ENCODE measurements at places on chromosomes 4 and X.

DNA sequence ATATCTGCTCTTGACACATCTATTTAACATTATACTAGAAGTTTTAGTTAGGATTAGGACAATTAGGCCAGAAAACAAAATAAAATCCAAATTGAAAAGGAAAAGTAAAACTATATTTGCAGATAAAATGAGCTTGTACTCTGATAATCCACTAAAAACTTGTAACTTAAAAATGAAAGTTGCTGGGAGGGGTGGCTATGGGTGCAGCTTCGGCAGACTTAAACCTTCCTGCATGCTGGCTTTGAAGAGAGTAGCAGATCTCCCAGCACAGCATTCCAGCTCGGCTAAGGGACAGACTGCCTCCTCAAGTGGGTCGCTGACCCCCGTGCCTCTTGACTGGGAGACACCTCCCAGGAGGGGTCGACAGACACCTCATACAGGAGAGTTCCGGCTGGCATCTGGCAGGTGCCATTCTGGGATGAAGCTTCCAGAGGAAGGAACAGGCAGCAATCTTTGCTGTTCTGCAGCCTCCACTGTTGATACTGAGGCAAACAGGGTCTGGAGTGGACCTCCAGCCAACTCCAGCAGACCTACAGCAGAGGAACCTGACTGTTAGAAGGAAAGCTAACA lies 2379.9 kb downstream of the ARAP2 start:
- no peak for DNase-seq

DNA sequence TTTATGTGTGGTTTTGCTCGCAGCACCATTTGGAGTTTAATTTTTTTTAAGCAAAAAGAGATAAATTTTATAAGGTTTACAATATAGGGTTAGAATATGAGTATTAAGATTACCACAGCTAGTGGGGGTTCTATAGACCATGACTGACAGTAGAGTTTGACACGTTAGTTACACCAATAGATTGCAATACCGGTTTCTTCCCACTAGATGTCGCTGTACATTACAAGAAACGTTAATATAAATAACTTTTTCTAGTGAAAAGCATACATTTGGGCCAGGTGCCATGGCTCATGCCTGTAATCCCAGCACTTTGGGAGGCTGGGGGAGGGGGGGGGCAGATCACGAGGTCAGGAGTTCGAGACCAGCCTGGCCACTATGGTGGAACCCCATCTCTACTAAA lies 433.6 kb downstream of the MAGEB5 start:
- no peak for DNase-seq

- DNase-seq: no peak
Observed at GRCh38 chrX:50497114-50497513, 26.5 kb upstream of the DGKK start.

DNA sequence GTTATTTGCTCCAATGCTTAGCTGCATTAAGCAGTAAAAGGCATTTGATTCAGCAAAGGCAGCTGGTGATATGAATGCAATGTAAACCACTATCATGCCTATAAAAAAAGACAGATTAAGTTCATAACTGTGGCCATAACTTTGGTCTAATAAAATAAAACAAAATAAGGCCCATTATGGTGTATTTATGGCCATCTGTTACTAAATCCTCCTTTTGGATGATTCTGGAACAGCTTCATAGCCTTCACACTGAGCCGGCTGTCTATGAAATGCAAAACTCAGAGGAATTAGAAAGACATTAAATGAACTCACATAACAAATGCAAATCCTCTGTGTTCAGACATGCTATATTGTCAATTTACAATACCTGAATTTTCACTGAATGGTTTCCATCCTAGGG lies 223.7 kb upstream of the FAT4 start:
- DNase-seq: no peak

DNA sequence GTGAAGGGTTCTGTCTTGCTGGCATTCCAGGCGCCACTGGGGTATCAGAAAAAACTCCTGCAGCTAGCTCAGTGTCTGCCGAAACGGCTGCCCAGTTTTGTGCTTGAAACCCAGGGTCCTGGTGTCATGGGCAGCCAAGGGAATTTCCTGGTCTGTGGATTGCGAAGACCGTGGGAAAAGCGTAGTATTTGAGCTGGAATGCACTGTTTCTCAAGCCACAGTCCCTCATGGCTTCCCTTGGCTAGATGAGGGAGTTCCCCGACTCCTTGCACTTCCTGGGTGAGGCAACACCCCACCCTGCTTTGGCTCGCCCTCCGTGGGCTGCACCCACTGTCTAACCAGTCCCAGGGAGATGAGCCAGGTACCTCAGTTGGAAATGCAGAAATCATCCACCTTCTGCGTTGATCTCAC lies 40.1 kb downstream of the NOP14 start:
- DNase-seq: peak; percentile 23

GRCh38 chr4:185283723-185284122 lies 74.3 kb downstream of the SNX25 start:
- no peak for DNase-seq

DNA sequence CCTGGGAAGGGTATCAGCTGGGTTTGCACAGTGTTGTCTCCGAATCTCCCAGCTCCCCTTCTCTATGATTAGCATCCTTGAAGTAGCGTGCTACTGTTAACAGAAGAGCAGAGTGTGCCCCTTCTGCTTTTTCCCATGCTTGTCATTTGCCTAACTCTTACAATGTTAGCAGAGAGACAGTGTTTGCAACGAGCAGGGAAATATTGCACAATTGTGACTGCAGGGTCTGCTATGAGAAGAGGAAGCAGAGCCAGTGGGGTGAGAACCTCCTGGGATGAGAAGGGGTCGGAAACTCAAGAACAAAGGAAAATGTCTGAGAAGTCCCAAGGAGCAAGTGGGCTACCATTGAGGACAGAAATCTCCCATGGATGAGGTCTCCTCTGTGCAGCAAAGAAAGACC lies 7.8 kb upstream of the CHRNA9 start:
- DNase-seq: no peak

DNA sequence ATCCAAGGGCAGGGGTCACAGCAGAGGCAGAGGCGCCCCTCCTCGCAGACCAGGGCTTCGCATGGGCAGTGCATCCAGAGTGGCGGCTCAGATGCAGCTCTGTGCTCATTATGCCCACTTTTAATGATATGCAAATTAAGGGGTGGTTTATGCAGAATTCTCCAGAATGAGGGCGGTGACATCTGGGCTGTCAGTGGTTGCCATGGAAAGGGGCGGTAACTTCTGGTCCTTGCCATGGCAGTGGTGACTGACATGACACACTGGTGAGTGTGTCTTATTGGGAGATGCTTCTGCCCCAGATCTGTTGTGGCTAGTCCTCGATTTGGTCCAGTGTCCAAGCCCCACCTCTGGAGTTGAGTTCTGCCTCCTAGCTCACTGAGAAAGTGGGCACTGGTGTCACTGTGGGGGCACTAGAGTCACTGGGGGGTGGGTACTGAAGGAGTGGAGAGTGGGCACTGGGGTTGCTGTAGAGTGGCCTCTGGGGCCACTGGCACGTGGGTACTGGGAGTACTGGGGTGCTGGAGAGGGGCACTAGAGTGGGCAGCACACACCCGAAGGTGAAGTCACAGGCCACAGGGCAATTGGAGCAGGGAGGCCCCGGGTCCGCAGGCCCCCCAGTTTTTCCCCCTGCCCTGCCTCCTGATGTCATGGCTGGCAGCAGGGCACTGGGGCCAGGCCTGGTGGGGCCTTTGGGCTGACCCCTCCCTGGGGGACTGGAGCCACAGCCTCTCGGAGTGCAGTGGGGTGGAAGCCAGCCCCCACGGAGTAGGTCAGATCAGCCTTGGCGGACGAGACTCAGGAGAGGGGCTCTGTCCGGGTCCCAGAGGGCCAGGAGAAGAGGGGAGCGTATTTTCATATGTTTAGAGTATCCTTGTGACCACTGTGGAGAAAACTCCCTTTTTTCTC lies 98.6 kb upstream of the NKX1-1 start:
- DNase-seq: no peak

DNA sequence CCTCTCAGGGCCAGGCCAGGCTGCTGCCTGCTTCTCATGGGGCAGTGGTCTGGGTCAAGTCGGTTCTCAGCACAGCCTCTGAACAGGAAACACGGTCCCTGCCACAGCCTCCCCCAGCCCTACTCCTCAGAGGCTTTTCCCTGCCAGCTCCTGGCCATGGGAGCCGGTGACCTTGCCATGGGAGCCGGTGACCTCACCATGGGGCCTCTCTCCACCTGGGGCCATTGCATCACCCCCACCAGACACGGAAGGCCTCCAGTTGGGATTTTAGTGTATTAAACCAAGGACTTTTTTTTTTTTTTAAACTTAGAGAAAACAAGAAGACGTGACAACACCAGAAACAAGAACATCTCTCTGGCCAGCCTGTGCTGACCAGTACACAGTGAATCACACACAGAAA lies 25.6 kb downstream of the ETDB start:
- no peak for DNase-seq

DNA sequence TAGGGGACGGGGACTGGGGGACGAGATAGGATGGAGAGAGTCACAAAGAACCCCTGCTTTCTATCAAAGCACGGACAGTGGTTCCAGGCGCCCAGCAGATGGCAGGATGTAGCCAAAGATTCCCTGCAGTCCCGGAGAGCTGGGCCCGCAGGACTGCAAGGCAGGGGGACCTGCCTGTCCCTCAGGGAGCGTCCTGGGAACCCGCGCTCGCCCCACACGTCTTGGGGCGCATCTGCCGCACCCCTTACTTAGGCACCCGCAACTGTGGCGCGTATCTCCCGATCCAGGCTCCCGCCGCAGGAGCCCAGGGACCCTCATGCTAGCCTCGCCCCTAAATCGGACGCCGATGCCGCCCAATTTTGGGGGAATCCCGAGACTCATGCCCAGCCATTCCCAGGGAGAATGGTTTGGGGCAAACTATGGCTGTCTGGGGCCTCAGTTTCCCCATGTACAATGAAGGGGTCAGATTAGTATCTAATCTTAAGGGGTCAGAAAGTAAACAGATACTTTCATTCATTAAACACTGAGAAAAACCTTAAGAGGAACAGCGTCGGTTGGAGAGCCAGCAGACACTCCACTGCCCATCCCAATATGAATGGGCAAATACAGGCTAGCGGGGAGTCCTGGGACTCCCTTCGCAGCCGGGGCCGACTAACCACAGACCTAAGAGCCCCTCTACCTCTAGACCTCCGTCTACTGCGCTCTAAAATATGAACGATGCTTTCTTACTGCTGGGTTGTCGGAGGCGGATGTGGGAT lies 581 bp upstream of the STK32B start:
- no peak for DNase-seq

DNA sequence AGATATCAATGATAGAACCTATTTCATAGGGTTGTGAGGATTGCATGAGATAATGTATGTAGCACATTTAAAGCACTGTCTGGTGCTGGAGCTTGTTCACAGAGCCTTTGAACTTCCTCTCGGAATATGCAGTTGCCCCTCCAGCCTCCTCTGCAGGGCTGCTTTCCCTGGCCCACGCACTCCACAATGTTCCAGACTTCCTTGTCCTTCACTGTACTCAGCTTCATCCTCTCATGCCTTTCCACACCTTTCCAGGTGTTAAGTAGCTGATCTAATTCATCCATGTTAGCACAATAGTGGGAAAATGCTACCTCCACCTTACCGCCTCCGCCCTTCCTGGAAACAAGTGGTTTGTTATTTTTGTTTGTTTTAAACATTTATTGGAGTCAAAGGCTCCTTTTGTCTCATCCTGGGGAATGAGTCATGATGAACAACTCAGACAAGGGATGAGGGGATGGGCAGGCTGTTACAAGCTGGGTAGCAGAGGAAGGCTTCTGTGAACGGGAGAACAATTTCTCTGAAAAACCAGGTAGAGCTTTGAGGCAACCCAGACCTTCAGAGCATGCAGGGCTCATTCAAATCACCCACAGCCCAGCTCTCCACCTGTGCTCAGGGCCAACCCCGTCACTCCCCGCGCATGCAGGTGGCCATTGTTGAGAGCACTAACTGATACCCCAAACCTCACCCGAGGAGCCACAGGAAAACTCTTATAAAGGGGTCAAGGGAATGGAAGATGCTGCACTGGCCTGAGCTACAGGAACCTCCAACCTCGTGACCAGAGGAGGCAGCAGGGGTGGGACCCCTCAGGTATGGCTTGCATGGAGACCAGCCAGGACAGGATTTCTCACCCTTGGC lies 84.9 kb upstream of the TBL1X start:
- no peak for DNase-seq

GRCh38 chrX:150863191-150863590 lies 35.3 kb downstream of the CD99L2 start:
- no peak for DNase-seq

GRCh38 chr4:10017037-10017893 lies 4.0 kb downstream of the SLC2A9 start:
- DNase-seq: no peak

Data from CD4-positive, alpha-beta T cell treated with Interleukin-17A for 1 hour (primary cell).